Stimulated activated CD4-positive, alpha-beta T cell treated with anti-CD3 and anti-CD28 coated beads, Interleukin-2, amount 100 ng/mL, for 4 hours (primary cell): ENCODE measurements at places on chromosomes 16 and 17.
A peak's percentile ranks its signal among the peaks of the same experiment; 100 is the strongest.

DNA sequence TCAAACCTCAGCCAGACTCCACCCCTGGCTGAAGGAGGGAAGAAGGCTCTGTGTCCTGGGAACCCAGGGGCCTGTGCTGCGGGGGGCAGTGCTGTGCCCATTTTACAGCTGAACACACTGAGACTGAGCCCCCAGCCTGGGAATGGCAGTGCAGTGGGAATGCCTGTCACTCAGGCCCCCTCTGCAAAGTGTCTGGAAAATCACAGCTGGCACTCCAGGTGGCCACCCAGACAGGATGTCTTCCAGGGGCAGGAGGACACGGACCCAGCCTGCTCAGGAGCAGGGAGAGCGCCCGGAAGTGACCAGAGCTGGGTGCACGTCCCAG is 32.6 kb downstream of the ZNF469 start:
- no peak for DNase-seq

- peak; percentile 54 for DNase-seq
Observed at GRCh38 chr16:66894948-66895688, 14.8 kb downstream of the PDP2 start.

- no peak for DNase-seq
Observed at GRCh38 chr16:15037003-15037402, 18.9 kb downstream of the NTAN1 start.

DNA sequence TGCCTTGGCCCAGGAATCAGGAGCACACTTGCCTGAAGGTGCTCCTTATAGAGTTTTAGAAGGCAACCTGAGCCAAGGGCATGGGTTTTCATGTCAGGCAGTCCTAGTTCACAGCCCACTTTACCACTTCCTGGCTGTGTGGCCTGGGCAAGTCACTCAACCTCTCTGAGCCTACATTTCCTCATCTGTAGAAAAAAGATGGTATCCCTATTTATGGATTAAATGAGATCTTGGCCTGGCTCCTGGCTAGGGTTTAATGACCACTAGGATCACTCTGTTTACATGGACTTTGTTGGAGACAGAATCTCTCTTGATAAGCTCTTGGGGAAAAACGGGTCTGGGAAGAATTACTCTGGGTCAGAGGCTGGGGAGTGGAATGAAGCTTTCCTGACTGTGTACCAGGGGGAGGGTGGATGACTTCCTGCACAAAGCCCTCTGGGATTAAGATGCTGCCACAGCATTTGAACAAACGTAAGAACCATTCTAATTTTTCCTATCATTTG is 2.3 kb downstream of the MT2A start:
- DNase-seq, result peak; percentile 26

GRCh38 chr16:12186774-12187335 is 210.3 kb downstream of the SNX29 start:
- DNase-seq, result no peak

DNA sequence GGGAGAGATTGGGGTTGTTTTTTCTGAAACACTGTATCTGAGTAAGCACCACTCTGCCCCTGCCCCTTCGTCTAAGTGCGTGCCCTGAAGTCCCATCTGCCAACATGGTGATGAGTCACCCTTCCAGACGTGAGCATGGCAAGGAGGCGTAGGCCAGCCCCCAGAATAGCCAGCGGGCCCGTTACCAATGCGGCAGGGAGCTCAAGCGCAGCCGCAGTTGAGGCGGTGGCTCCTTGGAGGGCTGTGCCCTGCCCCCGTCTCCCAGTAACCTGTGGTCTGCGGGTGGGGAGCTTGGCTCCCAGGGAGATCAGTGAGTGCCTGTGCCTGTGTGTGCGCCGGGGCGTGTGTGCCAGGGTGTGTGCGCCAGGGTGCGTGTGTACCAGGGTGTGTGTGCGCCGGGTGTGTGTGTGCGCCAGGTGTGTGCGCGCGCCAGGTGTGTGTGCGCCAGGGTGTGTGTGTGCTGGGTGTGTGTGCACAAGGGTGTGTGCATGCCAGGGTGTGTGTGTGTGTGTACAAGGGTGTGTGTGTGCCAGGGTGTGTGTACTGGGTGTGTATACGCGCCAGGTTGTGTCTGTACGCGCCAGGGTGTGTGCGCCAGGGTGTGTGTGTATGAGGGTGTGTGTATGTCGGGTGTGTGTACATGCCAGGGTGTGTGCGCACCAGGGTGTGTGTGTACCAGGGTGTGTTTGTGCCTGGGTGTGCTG is 98.6 kb upstream of the CHMP6 start:
- peak; percentile 40 for DNase-seq

DNA sequence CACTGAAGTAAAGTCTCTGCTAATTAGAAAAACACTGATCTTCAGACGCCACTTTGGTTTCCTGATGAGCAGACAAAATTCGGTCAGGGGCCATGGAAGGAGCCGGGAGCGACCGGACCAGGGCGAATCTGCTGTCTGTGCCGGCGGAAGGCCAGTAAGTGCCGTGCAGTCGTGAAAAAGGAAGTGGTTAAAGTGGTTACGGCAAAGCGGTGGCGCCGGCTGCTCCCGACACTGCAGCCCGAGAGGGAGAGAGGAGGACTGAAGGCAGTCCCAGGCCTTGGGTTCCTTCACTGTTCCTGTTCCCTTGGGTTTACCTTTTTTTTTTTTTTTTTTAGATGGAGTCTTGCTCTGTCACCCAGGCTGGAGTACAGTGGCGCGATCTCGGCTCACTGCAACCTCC is 17.3 kb upstream of the HEXD start:
- DNase-seq, result peak; percentile 16

- DNase-seq, result no peak
Observed at GRCh38 chr16:57743458-57743857, 7.9 kb downstream of the KATNB1 start.

DNA sequence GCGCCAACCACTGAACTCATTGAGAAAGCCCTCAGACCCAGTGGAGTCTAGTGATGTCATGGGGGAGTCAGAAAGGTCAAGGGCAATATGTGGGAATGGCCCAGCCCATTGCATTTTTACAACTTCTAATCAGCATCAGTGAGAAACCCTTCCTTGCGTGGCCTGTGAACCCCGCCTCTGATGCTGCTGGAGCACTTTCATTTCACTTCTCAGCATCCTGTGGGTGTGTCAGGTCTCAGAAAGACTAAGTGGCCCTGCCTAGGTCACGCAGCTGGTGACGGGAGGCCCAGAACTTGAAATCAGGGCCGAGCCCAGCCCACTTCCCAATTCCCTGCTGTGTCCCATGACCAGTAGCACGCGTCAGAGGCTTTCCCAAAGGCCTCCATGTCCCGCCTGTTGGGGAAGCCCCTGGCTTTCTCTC is 6.1 kb downstream of the DNAI2 start:
- peak; percentile 32 for DNase-seq

GRCh38 chr17:38674749-38675615 is at the start of gene EPOP:
Gene EPOP, minus strand, starts transcription at chr17:38674957. Its CDS starts 462 bp downstream, at chr17:38674495.
- DNase-seq, result peak; percentile 93

DNA sequence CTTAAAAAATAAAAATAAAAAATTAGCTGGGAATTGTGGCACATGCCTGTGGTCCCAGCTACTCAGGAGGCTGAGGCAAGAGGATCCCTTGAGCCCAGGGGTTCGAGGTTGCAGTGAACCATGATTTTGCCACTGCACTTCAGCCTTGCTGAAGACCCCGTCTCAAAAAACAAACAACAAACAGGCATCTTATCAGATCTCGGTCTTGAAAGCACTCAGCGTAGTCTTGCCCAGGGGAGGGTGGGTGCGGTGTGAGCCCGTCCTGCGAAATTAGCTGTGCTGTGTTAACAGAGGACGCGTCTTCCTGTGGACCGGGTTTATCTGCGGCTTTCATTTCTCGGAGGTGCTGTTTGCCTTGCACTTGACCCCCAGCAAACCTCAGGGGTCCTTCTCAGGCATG is 5.4 kb downstream of the GAA start:
- no peak for DNase-seq

DNA sequence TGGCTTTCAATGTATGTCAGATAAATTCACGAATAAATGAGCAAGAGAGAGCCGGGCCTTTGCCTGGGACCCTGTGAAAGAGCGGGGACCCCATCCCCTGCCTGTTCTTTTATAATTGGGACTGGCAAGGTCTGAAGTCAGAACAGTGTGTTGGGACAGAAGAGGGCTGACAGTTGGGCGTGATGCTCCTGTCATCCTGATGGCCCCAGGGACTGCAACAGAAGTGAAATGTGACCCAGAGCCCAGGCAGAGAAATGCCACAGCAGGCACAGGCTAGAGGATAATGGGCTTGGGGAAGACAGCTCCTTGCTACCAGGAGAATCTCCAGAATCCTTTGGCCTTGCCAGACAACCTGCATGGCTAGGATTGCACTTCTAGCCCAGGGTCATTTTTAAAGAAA is 37.9 kb downstream of the GSG1L start:
- no peak for DNase-seq

GRCh38 chr17:76969598-76970172 is 101.5 kb downstream of the MGAT5B start:
- no peak for DNase-seq

DNA sequence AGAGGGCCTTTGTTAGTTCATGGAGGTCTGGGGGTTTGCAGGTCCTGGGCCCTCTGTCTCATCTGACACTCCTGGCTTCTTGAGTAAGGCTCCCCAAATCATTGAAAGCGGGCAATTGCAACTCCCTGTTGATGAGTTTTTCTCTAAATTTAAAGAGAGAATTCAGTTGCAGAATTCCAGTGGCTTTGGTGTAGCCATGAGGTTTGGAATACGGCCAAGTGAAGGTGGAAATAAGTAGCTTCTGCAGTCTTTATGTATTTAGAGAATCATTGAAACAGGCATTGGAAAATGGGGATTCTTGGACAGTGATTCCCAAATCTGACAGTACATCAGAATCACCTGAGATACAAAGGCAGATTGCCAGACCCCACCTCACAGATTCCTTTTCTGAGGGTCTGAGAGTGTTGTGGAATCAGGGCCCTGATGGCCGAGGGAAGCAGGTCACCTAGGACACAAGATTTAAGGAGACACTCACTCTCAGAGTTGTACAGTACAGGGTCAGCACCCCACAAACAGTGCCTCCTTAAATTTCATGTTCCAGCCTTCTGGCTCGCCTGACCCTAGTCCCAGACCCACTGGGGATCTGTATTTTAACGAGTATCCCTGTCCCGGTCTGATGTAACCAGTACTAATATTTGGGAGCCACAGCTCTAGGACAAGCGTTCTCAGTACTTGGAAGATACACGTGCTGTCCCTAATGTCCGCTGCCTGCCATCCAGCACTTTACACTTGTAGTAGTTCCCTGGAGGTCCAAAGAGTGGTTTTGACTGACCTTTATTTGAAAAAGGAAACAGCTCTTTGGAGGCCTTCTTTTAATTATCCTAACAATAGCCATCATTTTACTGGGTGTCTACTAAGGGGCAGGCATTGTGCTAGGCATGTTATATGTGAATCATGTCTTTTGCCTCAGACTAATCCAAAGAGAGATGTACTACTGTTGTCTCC is 37.8 kb downstream of the YPEL2 start:
- no peak for DNase-seq

DNA sequence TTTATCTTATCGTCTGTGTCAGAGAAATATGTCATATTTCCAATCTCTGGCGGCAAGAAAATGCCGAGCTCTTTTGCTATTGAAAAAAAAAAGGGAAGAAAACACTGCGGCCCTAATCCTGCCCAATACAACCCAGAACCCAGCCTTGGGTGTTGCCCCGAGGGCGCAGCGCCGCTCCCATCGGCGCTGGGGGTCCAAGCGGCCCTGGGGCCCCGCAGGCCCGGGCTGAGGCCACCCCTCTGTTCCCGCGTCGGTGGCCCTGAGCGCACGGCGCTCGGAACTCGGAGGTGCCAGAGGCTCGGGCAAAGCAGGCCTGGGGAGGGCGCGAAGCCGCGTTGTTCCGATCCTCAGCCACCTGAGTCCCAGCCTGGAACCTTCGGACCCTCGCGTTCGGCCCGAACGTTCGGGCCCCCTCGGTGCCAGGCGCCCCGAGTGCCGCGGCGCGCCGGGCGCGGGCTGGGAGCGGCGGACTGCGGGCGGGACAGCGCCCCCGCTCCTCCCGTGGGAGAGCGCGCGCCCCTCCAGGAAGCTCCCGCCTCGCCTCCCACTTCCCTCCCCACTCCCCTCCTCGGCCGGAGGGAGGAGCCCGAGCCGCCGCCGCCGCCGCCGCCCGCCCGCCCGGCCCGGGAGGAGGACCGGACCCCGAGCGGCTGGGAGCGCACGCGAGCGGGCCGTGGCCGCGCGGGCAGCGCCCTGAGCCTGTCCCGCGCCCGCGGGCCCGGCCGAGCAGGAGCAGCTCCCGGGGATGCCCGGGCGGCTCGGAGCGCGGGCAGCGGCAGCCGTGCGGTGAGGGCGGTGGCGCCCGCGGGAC is at the start of gene CPNE2:
Gene CPNE2 (plus strand): TSS at position 609 of the 811 bp plus-strand sequence. CDS start 18,160 bp downstream, outside the sequence.
- no peak for DNase-seq

- DNase-seq, result no peak
Observed at GRCh38 chr16:86052115-86052670, 153.2 kb downstream of the IRF8 start.

- no peak for DNase-seq
Observed at GRCh38 chr17:29958947-29959657, 17.7 kb downstream of the EFCAB5 start.

DNA sequence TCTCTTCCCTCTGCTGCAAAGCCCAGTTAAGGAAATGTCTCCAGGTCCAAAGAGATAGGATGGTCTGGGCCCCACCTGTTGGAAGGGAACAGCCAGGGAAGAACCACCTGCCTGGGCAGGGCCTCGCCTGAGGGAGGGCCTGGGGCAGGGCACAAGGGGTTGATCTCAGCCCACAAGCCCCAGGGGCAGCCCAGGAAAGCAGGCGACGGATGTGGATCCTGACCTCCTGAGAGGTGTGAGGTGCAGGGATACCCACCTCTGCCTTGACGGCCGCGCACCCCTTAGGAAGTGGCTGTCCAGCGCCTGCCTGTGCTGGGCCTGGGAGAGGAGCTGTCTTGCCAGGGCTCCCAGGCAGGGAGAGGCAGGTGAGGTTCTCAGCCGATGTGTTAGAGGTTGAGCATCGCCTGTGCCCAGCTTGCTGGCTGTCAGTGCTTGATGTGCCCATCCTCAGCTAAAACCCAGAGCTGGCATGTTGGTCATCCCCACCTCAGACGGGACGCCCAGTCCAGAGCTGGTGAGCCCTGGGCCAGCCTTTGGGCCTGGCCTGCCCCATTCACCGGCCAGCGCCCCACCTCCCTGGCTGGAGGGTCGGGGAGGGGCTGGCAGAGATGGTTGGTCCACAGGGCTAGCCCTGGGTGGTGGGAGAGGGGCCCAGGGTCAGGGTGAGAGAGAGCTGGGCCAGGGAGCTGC is 434 bp downstream of the CEMP1 start:
- DNase-seq, result no peak

- no peak for DNase-seq
Observed at GRCh38 chr16:54512467-54512995, 225.9 kb upstream of the IRX3 start.

DNA sequence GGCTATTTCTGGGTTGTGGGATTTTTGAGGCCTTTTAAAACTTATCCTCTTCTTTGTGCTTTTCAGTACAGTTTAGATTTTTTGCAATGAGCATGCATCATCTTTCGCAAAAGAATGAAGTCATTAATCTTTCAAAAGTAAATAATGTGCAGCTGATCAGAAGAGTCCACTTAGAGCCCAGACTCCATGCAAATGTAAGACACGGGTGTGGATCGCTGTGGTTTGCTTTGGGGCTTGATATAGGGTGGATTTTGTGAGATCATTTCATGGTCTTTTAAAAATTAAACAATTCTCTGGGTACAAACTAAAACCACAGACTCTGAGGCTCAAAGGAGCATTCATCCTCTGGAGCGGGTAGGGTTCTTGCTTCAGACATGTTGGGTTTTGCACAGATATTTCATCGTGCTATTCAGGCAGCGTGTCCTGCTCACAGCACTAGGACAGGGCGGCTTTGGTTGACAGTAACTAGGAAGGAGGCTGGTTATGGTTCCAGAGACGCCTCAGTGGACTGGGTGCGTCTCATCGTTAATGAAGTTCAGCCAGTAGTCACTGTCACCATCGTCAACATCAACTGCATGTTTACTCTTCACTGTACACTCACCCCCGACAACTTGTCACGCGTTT is 129.4 kb upstream of the PLCG2 start:
- no peak for DNase-seq
